BJ (cell line): ENCODE measurements at places on chromosomes 1 and 21.

- DNase-seq = no peak
Measured at GRCh38 chr1:214718724-214719123, 115.7 kb downstream of the CENPF start.

GRCh38 chr1:6941786-6942185 lies 156.5 kb downstream of the CAMTA1 start:
- DNase-seq = no peak

DNA sequence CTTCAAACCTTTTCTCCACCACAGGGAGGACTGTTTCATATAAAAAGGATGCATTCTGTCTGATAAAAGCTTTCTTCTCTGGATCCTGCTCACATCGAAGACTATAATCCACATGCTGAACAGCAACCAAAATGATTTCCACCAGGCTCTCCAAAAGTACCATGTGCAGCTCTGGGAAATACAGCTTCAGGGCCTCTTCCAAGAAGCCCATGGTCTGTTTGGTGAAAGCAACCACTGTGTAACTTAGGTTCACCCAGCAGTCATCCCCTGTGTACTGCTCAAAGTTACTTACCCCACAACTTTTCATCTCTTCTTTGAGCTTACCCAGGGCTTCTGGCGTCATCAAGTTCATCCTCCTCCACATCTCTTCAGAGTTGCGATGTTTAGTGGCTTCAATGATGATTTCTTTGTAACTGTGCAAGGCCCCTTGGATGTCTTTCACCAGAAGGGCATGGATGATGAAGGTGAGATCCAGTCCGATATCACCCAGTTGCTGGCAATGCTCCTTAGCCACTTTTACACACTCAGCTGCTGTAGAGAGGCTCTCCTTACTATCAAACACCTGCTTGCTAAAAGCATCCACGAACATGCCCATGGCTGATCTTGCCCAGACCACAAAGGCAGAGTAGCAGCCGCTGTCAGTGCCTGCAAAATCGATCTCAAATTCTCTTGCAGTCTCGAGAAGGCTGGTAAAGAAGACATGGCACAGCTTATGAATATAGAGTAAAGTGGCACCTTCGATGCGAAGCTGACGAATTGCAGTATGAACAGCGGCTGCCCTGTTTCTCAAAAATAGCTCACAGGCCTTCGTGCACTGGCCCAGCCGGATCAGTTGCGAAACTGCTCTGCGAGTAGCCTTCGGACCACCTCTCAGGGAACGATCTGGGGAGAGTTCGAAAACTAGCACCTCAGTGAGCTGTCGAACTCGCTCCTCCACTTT lies 1.7 kb downstream of the EXOC8 start:
- no peak for DNase-seq

GRCh38 chr1:208118841-208119606 lies 125.2 kb downstream of the PLXNA2 start:
- DNase-seq = no peak

DNA sequence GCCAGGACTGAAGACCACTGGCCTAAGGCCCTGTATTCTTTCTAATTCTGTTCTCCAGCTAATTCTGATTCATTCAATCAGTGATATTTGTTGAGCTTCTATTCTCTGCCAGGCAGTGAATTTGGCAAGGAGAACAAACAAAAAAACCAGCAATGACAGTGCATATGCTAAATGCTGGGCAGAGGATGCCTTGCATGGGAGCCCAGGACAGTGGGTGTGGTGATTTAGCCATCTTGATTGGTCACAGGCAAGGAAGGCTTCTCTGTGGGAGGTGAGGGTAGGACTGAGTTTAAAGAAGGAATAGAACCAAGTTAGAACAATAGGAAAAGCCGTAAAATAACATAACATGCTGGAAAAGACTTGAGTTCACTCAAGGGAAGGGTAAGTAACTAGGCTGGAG lies 9.2 kb upstream of the CPT2 start:
- no peak for DNase-seq

DNA sequence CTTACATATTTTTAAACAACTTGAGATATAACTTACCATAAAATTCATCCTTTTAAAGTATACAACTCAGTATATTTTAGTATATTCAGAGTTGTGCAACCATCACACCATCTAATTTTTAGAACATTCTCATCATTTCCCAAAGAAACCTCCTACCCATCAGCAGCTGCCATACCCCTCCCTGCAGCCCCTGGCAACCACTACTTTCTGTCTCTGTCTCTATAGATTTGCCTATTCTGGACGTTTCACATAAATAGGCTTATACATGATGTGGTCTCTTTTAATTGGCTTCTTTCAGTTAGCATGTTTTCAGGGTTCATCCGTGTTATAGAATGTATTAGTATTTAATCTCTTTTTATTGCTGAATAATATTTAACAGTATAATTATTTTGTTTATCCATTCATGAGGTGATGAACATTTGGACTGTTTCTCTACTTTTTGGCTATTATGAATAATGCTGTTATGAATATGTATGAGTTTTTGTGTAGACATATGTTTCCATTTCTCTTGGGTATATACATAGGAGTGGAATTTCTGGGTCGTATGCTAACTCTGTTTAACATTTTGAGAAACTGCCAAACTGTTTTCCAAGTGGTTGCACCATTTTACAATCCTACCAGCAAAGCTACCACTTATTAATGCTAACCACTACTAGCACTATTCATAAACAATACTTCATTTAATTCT lies 29.5 kb downstream of the WDR26 start:
- DNase-seq = no peak

- DNase-seq = no peak
Measured at GRCh38 chr1:39727221-39727931, 11.3 kb upstream of the PPIE start.

GRCh38 chr1:228691211-228691610 lies 44.1 kb upstream of the RHOU start:
- no peak for DNase-seq

DNA sequence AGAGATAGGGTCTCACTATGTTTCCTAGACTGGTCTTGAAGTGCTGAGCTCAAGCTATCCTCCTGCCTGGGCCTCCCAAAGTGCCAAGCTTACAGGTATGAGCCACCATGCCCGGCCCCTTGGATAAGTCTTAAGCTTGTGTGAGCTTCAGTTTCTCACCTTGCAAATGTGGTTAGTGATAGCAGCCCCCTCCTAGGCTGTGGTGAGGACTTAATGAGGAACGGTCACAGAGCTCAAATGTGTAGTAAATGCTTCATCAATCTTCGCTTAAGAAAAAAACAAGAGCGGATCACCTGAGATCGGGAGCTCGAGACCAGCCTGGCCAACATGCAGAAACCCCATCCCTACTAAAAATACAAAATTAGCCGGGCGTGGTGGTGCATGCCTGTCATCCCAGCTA lies 3.0 kb downstream of the CNR2 start:
- DNase-seq = no peak

GRCh38 chr1:99811075-99811474 lies 39.1 kb upstream of the AGL start:
- no peak for DNase-seq
